ENCODE measurements at places on chromosomes 7 and 10.

DNA sequence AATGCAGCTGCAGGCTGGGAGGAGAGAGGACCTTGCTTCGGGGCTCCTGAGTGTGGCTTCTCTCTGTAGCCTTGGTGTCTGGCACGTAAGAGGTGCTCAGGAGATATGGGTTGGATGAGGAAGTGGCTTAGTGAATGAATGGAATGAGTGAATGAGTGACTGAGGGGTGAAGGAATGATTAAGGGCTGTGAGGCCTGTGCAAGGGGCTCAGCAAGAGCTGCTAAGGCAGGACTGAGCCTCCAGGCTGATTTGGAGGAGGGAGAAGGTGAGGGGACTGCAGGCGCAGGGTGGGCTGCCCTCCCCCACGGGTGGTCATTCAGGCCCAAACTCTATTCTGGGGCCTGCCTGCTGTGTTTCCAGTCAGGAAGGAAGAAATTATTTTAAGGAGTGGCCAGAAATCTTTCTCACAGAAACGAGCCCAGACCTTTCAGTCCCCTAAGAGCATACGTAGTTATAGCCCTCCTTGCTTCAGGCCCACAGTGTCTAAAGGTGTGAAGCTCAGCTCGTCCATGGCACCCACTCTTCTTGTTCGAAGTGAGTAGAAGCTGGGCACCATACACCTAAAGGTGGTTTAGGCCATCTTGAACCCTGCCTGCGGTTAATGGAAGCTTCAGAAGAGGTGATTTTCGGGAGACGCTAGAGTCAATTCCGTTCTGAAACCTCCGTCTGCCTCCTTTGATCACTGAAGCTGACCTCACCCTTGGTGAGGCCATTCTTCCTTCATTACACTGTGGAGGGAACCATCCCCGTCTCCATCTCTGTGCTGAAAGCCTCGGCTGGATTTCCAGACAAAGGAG is 49.5 kb upstream of the SAMD8 start:
- no peak for DNase-seq

DNA sequence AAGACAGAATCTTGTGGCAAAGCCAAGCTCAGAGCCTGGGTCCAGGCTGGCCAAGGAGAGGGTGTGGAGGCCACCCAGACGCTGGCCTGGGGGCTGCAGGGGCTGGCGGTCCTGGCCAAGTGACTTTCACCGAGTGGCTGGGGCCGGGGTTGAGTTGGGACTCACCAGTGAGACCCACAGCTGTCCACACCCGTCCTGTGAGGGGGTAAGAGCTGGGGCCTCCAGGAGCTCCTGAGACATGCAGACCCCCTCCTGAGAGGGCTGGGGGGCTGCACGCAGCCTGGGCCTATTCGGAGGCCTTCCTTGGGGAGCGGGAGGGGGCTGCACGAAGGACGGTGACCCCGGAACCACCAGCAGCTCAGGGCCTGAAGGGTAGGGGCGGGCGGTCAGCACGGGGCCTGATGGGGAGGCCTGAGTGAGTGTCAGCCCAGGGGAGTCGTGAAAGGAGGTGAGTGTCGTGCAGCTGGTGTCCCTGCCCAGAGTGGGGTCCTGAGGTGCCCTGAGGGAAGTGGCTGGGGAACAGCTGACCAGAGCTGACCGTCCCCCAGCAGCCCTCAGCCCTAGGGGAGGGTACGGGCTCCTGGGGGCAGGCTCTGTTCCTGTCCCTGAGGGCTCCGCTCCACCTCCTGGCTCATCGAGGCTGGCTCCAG is 100.9 kb downstream of the FOXL3 start:
- DNase-seq, result no peak

- DNase-seq, result no peak
Measured at GRCh38 chr7:92785923-92786322, 50.5 kb downstream of the CDK6 start.

GRCh38 chr10:30390207-30390606 is 41.1 kb upstream of the MTPAP start:
- no peak for DNase-seq

DNA sequence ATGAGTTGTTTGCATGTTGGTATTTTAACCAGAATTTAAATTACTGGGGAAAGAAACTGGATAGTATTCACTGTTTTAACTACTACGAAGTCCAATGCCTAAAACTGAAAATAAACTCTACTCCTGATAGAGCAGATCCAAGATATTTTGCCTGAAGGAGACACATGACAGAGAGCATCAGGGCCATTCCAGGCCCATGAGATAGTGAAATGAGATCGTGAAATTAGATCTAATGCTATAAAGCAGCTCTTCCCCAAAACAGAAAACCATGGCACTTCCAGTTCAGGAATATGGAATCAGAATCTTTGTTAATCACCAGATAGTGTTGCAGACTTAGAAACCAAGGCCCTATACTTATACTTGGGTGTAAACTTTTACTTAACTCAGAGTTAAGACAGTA is 124.3 kb upstream of the CACNA2D1 start:
- DNase-seq, result no peak

DNA sequence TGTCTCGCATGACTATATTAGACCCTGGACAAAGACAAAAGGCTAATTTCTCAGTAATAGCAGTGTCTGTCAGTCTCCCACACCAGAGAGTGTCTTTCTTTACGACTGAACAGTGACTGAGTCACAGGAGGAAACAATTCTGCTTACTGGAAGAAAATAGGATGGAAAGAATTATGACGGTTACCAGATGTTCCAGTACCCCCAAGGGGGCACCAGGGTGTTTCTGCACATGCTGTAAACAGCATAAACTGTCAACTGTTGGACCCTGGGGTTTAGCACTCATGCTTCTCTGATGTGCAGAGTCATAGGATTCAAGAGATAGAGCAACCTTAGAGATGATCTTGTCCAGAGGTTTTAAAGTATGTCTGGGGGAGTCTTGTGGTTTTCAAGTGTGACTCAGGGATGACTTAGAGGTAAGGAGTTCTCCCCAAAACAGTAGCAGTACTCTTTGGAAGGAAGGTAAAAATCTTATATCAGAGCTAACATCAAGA is 291.7 kb downstream of the THSD7A start:
- DNase-seq, result peak; percentile 53

GRCh38 chr7:37448636-37449361 is at the start of gene ELMO1:
ELMO1 (minus strand) TSS chr7:37448864; CDS start chr7:37342690, 106,174 bp downstream.
- peak; percentile 4 for DNase-seq

DNA sequence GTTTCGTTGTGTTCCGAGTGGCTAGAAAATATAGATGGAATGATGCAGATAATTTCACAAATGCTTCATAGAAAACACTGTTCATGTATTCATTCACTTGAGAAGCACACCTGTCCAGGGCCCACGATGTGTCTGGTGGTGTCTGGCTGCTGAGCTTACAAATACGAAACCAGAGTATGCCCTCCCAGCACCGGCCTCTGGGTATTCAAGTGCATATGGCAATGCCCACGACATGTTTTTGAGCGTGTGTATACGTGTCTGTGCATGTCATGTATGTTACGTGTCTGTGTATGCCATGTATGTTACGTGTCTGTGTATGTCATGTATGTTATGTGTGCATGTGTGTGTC is 37.9 kb downstream of the IL2RA start:
- DNase-seq, result no peak

- no peak for DNase-seq
Measured at GRCh38 chr10:1807196-1807595, 69.9 kb upstream of the ADARB2 start.

GRCh38 chr10:102515724-102516123 is 12.0 kb downstream of the SUFU start:
- DNase-seq, result no peak

DNA sequence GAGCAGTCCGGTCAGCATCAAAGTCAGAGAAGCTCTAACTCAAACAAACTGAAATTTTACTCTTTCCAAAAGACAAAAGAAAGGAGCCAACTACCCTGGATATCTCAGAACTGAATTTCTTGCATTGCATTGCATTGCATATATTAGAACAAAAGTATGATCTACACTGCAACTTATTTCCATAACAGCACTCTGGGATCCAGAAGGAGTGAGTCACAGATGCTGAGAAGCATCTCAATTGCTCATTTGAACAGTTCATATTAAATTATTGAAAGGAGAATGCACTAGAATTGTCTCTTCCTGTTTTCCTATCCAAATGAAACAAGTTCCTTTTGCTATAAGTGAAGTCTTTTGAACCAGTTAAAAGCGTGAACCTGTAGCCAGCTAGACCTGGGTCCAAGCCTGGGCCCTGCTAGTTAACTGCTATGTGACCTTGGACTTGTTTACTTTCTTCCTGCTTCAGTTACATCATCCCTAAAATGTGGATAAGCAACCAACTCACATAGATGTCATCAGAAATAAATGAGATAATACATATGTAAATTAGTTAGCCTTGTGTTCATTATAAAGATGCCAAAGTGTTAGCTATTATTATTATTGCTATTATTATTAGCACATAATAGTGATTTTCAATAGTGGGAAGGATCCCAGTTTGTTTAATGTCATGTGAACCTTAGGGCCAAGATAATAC is 184.1 kb downstream of the CREB5 start:
- DNase-seq, result peak; percentile 8

DNA sequence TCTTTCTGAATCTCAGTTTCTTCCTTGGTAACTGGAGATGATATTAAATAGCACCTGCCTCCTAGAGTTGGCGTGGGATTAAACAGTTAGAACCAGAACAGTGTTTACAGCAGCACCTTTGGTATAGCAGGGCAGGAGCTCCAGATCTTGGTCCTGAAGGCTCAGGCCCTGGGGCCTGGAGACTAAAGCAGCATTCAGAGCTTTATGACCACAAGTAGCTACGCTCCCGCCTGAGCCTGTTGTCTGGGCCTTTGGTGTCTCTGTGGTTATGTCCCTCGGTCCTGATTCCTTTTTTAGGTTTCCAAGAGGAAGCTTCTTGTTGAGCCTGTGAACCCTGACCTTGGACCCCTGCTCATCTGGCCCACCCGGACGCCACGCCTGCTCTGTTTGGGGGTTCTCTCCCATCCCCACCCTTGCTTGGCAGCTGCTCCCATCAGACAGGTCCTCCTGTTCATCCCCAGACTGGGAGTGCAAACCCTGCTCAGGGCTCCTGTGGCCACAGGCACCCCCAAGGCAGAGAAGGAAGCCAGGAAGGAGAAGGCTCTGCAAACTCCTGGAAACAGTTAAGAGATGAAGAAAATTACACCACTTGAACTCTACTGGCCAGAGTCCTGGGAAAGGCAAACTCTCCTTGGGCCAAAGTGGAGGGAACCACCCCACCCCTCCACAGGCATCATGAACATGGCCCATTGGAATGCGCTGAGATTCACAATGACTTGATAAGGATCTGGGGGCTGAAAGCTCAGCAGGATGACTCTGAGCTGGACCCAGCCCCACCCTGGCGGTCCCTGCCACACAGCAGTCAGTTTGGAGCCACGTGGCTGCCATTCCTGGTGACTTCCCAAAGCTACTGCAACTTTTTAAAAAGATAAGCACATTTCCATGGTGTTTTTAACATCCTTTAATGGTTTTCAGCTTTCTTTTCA is 50.1 kb upstream of the TMEM72 start:
- peak; percentile 97 for DNase-seq

DNA sequence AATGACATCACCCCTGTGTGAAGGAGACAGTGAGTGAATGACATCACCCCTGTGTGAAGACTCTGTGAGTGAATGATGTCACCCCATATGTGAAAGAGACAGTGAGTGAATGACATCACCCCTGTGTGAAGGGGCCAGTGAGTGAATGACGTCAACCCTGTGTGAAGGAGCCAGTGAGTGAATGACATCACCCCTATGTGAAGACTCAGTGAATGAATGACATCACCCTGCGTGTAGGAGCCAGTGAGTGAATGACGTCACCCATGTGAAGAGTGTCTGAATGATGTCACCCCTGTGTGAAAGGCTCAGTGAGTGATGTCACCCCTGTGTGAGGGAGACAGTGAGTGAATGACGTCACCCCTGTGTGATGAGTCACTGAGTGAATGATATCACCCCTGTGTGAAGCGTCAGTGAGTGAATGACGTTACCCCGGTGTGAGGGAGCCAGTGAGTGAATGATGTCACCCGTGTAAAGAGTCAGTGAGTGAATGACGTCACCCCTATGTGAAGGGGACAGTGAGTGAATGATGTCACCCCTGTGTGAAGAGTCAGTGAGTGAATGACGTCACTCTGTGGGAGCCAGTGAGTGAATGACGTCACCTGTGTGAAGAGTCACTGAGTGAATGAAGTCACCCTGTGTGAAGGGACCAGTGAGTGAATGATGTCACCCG is 478.1 kb downstream of the PTPRN2 start:
- peak; percentile 8 for DNase-seq

DNA sequence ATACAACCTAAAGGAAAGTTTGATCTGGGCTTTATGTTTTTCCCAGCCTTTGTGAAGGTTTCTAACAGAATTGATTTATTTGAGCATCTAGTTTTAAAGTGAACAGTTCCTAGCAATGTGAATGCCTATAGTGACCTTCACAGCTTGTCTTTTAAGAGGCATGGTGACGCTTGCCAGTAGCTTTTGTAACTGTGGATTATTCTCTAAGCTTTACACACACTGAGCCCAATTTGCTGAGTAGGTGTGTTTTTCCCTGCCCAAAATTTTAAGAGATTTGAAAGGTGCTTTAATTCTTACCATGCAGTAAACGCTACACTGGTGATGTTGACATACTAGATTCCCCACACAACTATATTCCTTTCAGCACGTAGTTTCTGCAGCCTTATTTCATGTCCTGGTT is 420.2 kb upstream of the AKR1E2 start:
- no peak for DNase-seq

- no peak for DNase-seq
Measured at GRCh38 chr7:120467676-120468075, 194.7 kb downstream of the KCND2 start.

GRCh38 chr7:36473454-36474282 is 84.0 kb downstream of the ANLN start:
- DNase-seq, result peak; percentile 72

- no peak for DNase-seq
Measured at GRCh38 chr10:7317786-7318446, 92.9 kb downstream of the SFMBT2 start.

GRCh38 chr7:22499044-22499443 is 944 bp downstream of the STEAP1B start:
- DNase-seq, result no peak

Measured in ELR (cell line).